Osteoblast (primary cell): ENCODE measurements at places on chromosomes 4 and X. TPM values are rescaled to one million over a fixed set of nuclear protein-coding genes. Genes with fewer than 3 reads are reported as not detected.

PLS3 gene
- total RNA-seq = 324 and 358 TPM in 2 replicates

AKAP4 gene
- total RNA-seq = not detected in 2 replicates

CFAP99 gene
- under 0.01 TPM in 2 replicates for total RNA-seq

NUP54 gene
- 51.9 and 52.8 TPM in 2 replicates for total RNA-seq

ADH1A gene
- total RNA-seq = not detected in 2 replicates

KCND1 gene
- 0.29 and 0.36 TPM in 2 replicates for total RNA-seq

AMOT gene
- total RNA-seq = 3.2 and 5.1 TPM in 2 replicates

ZNF718 gene
- total RNA-seq = 5.6 and 5.8 TPM in 2 replicates

MAGEE2 gene
- not detected in 2 replicates for total RNA-seq

GAGE12D gene
- not detected in 2 replicates for total RNA-seq

CTAG2 gene
- total RNA-seq = 0.88 and 13.8 TPM in 2 replicates

METTL14 gene
- total RNA-seq = 25.3 and 28.0 TPM in 2 replicates
